Ammon's horn (tissue), 1 donor: ENCODE measurements at places on chromosomes 5 and 9.

GRCh38 chr5:110909415-110909814 is 162.1 kb upstream of the TSLP start:
- DNase-seq: no peak

GRCh38 chr5:40958811-40959210 is 49.5 kb downstream of the C7 start:
- no peak for DNase-seq

- no peak for DNase-seq
These were observed 19.1 kb downstream of the MGAT1 start for GRCh38 chr5:180783340-180784052.

DNA sequence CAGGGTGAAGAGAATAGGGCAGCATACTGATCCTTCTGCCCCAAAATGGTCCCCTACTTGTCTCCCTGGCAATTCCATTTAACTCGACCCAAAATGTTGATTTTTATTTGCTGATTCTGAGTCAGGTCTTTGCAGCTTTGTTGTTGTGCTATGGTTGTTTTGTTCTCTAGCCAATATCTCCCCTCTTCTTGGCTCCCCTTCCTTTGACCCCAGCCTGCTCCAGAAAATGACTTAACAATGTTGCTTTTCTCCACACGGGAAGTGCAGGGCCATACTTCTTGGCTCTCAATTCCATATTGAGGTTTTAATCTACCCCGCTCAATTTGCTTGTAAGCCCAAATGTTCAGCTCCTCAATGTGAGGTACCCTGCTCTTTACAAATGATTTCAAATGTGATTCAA is 330.0 kb downstream of the RASEF start:
- DNase-seq: no peak

- DNase-seq: no peak
These were observed 16.0 kb upstream of the CLPTM1L start for GRCh38 chr5:1360861-1361260.
